Activated CD4-positive, alpha-beta T cell treated with anti-CD3 and anti-CD28 coated beads for 36 hours (primary cell): ENCODE measurements at places on chromosomes 1 and 21.

GRCh38 chr1:14552246-14552965 lies 46.1 kb upstream of the KAZN start:
- DNase-seq, result no peak

DNA sequence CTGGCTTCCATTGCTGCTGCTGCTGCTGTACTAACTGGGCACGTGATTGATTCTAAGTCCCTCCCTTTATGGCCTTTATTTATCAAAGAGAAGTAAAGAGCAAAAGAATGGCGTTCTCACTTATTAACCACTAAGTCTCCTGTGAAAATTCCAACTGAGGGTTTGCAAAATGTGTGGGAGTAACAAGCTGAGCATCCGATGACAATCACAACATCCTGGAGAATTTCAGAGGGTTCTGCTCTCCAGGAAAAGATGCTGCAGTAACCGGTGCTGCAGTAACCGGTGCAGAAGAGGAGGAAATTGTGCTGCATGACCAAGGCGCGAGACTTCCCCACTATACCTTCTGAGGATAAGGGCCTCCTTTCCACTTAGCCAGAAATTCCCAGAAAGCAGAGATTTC lies 12.7 kb upstream of the MX2 start:
- no peak for DNase-seq

GRCh38 chr1:234730770-234731568 lies 121.0 kb upstream of the IRF2BP2 start:
- peak; percentile 77 for DNase-seq

DNA sequence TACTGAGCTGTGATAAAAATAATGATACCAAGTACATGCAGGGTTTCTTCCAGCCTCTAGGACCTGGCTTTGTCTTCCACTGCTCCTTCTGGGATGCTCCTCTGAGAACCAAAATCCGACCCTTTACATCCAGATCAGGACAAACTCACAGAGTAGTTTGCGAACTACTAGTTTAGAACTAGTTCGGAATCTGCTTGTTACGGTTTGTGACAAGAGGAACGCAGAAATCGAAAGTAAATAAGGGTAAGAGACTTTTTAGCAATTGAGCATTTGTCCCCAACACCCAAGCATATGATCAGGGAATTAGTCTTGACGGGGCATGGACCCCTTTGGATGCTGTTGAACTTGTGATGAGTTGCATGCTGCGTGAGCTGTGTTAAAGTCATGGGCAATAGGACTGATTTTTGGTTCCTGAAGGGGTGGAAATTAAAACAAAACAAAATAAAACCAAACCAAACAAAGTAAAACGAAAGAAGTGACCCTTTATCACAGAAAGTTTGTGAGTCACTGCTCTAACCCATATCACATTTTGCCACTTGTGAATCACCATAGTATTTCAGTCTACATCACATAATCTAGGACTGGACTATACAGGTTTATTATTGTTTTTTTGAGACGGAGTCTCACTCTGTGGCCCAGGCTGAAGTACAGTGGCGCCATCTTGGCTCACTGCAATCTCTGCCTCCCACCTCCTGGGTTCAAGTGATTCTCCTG lies 35.7 kb upstream of the ERRFI1 start:
- no peak for DNase-seq

DNA sequence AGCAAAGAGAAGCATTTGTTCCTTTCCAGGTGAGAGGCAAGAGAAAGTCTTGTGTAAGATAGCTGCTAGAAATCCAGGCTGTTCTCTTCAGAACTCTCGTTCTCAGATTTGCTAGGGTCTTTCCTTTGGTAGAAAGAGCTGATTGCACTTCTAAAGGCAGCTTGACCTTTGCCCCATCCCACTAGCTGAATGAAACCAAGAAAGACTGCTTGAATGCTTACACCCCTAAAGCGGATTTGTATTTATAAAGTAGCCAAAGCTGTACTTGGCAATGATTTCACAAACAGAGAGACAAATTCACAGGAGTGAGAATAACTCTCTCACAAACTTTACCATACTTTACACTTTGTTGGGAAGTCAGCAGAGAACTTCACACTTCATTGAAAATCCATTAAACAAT lies 424.1 kb downstream of the TTLL7 start:
- no peak for DNase-seq

GRCh38 chr1:176119549-176119948 lies 87.5 kb downstream of the COP1 start:
- no peak for DNase-seq

DNA sequence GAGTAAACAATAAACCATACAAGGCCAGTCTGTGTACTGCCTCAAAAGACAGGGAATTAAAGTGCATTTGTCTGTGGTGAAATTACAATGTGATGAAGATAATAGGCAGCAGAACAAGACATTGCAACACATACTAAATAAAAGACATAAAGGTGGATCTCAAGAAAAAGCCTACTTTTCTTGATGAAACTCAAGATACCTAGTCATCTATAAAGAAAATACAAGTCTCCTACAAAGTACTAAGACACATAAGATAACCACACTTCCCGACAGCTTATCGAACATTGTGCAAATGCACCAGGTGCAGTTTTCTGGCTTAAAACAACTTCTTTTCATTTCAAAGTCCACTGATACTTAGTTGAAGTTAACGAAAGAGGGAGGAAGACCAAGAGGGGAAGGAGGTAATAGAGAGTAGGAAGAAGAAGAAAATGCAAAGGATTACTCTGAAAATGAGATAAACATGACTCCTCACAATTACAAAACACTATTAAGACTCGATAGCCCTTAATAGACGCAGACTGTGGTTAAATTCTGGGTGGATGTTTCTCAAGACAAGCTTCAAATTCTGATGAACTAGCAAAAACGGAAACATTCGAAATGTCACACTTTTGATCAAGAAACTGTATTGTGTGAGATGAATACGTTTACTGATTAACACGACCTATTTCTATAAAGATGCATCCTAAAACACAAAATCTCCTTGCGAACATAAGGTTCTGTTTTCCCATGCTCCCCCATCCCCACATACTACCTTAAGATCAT lies 2.0 kb downstream of the HNRNPR start:
- DNase-seq, result no peak

GRCh38 chr1:9701665-9702064 lies 50.1 kb downstream of the PIK3CD start:
- no peak for DNase-seq

- DNase-seq, result no peak
Observed at GRCh38 chr21:38175306-38175705, 81.5 kb upstream of the KCNJ15 start.

DNA sequence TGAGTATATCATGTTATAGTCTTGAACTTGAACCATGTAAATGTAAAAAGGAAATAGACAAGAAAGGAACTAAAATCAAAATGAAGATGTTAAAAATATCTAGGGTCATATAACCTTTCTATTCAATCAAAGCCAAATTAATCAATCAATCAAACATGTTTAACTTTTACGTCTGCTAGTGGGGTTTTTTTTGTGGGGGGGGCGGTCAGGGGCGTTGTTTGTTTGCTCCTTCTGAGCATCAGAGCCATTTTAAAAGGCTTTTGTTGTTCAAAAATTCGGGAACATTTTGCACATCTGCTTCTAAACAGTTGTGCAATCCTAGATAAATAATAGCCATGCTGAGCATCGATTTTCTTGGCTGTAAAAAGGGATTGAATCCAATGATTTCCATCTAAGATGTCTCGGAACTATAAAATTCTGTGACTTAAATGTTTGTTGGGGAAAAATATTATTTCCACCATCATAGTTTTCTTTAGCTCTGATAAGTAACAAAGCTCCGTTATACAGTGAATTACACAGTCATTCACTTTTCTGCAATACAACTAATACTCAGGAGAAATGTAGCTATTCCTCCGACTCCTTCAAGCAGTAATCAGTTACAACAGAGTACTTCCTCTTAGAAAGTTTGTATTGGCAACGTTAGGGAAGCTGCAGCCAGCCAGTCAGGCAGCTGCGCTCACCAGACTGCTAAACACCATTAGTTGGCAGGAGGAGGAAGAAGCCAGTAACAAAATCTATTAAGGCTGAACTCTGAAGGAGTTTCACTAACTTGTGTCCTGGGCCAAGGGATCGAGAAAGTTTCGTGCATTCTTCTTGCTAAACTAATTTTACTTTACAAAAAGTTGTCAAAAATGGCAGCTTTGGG lies 2.2 kb downstream of the SPATA6 start:
- DNase-seq, result no peak

GRCh38 chr1:89604414-89604735 lies 28.5 kb upstream of the LRRC8C start:
- peak; percentile 62 for DNase-seq

DNA sequence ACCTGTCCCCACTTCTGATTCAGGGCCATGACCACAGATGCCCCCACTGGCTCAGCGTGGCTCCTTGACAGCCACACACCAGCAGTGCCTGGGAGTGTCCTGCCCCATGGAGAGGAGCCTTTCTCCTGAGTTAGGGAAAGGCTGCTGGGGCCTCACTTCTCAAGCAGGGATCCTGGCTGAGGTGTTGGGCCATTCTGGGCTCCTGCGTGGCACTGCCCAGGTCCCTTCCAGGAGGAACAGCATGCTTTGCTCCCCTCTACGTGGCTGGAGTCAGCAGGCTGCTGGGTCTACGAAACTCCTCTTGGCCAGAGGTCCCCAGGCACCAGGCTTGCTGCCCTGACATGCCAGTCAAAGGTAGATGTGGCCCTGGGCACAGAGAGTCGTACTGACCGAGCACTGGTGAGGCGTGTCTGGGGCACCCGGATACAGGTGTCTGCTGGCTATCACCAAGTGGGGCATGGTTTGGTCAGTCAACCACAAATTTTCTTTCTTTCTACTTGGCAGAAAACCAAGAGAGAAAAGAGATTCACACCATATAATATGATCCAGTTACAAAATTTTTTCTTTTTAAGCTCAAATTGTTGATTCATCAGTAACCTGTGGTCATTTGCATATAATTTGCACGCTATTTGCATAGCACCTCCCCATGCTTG lies 4.1 kb downstream of the ADORA1 start:
- DNase-seq, result no peak

- no peak for DNase-seq
Observed at GRCh38 chr1:59698386-59698785, 116.4 kb upstream of the HOOK1 start.

DNA sequence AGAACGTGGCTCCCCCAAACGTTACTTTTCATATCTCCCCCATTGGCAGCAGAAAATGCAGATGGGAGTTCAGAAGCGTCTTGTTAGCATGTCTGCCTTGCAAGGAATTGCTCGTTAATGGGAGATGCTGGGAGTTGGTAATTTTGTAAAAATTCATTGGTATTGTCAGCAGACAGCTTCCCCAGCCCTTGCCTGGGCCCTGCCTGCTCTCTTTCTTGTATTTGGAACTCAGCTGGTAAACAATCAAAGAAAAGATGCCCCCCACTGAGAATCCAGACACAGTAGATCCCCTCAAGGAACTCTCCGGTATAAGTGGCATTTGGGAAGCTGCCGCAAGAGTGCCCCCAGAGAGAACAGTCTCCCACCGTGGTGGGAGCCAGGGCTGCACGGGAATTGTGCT lies 94.4 kb upstream of the IGSF21 start:
- DNase-seq, result no peak

- no peak for DNase-seq
Observed at GRCh38 chr1:234253732-234254131, 119.5 kb upstream of the COA6 start.
